Brain microvascular endothelial cell (primary cell): ENCODE measurements at places on chromosomes 1 and 21.

DNA sequence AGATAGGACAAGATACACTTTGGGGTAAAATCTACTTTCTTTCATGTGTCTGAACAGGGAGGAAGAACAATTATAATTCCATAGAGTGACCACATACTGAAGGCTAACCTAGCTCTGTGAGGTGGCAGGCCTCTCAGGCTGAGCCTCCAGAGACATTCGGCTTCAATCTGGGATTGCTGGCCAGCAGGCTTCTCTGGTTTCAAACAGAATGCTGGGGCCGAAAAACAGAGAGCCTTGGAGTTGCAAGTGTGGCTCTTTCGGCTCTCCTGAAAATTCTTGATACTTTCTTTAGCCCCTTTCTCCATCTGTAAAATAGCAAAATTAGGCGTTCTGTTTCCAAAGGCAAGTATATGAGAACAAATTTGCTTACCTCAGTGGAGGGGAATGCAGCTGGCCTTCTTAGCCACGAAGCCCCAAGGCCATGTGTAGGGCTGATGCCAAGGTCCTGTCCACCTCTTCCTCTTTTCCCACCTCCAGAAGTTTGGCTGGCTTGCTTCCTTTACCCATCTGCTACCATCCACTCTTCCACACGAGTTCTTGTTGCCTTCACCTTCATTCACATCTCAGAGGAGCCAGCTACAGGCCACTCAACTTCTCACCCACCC is 30.0 kb upstream of the UBE2U start:
- no peak for DNase-seq

- DNase-seq = no peak
These were observed 18.2 kb upstream of the TRNAU1AP start for GRCh38 chr1:28534671-28535070.

GRCh38 chr1:7493711-7494454 is 277.2 kb upstream of the VAMP3 start:
- no peak for DNase-seq

DNA sequence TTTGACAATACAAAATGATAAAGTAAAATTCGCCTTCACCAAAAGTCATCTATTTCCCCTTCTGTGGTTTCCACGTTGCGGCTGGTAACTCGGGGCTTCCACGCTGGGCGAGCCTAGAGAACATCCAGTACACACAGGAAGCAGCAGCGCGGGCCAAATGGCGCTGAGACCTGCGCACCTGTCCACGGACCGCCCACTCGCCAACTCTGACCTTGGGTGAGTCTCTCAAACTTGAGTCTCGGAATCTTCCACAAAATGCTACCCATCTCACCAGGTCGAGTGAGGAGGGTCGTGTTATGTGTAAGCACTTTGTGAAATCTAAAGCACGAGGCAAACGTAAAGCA is 820 bp upstream of the TTF2 start:
- DNase-seq = no peak

DNA sequence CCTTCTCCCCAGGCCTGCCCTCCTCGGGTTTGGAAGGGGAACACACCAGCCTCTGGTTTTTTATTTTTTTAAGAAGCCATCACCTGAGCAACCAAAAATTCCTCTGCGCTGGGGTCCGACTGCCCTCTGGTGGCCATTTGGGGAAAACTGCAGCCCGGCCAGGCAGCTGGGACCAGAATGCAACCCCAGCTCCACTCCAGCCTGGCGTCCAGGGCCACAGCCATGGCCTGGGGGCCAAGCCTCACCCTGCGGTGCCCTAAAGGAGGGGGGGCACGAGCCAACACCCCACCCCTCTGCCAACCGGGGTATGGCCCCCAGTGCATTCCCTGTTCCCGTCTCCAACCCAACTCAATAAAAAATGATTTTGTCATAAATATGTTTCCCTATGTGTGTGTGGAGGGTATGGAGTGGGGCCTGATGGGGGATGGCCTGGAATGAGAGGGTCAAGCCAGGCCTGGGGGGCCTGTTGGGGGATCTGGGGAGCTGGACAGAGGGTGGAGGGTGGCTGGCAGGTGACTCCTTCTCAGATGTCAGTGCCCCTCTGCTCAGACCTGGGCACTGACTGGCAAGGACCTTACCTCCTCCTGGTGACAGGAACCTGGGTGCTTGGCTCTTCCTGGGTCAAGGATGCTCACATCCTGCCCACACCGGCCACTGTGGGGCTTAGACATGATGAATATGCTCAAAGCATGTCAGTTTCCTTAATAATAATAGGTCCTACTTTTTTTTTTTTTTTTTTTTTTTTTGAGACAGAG is 3.2 kb downstream of the GPR3 start:
- peak; percentile 48 for DNase-seq

- no peak for DNase-seq
These were observed 6.7 kb downstream of the CSF3R start for GRCh38 chr1:36475910-36476604.

DNA sequence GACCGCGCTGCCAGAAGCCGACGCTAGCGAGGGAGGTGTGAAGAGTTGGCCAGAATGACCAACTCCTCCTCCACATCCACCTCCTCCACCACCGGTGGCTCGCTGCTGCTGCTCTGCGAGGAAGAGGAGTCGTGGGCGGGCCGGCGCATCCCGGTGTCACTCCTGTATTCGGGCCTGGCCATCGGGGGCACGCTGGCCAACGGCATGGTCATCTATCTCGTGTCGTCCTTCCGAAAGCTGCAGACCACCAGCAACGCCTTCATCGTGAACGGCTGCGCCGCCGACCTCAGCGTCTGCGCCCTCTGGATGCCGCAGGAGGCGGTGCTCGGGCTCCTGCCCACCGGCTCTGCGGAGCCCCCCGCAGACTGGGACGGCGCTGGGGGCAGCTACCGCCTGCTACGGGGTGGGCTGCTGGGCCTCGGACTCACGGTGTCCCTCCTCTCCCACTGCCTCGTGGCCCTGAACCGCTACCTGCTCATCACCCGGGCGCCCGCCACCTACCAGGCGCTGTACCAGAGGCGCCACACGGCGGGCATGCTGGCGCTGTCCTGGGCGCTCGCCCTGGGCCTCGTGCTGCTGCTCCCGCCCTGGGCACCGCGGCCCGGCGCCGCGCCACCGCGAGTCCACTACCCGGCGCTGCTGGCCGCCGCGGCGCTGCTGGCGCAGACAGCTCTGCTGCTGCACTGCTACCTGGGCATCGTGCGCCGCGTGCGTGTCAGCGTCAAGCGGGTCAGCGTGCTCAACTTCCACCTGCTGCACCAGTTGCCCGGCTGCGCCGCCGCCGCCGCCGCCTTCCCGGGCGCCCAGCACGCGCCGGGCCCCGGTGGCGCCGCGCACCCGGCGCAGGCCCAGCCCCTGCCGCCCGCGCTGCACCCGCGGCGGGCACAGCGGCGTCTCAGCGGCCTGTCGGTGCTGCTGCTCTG is 1.2 kb downstream of the GPR88 start:
- no peak for DNase-seq

DNA sequence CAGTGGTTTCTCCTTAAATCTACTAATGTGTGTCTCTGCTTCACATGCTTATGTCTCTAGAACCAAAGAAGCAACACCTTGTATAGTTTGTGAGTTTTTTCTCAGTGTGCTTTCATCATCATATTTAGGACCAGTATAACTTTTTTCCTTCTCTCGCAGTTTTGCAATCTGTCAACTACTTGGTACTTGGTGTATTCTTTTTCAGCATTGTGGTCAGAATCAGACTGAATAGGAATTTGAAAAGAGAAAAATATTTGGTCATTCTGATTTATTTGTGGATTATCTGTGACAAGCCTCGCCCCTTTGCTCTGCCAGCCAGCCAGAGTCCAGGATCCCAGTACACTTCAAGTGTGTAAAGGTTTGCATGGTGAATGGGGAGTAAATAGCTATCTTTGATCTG is 122.3 kb downstream of the C1orf21 start:
- DNase-seq = no peak
